ENCODE measurements at places on chromosomes 6 and 20.

GRCh38 chr6:129860908-129861665, at the start of gene TMEM244:
Gene TMEM244 (minus strand): TSS chr6:129861315. CDS start chr6:129861188, 127 bp downstream.
- peak; percentile 45 for DNase-seq

- DNase-seq, result no peak
Observed at GRCh38 chr6:38703949-38704590, 1.1 kb upstream of the GLO1 start.

GRCh38 chr6:126107475-126108166, 121.3 kb downstream of the TRMT11 start:
- no peak for DNase-seq

DNA sequence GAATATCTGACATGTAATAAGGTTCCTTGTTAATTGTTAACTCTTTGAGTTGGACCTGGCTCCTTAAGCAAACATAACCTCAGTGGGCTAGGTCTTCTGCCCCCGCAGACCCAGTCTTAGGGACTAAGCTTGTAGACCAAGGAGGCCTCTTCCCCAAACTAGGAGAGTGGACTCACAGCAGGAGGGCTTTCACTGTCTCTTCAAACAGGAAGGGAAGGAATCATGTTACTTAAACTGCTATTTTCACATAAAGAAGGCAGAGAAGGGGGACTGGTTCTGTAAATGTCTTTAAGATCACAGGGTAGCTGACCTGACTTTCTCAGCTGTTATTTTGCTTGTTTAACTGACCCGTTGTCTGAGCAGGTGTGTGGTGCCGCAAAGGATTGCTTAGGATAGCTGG, 34.9 kb upstream of the PRDM1 start:
- DNase-seq, result no peak

DNA sequence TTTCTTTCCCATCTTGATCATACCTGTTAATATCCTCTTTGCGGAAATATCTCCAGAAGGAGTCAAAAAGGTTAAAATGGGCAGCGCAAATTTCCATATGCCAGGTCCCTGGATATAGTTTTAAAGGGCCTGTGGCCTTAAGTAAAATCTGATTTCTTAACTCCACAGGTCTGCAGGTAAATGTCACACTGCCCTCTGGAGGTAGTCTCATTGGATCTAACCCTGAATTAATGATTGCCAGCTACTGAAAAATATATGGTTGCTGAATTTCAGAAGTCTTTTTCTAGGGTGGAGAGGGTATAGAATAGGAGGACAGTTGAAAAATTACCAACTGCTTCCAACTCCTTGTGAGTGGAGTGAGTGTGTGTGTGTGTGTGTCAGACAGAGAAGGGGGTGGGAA, 8.5 kb downstream of the MOXD1 start:
- no peak for DNase-seq

DNA sequence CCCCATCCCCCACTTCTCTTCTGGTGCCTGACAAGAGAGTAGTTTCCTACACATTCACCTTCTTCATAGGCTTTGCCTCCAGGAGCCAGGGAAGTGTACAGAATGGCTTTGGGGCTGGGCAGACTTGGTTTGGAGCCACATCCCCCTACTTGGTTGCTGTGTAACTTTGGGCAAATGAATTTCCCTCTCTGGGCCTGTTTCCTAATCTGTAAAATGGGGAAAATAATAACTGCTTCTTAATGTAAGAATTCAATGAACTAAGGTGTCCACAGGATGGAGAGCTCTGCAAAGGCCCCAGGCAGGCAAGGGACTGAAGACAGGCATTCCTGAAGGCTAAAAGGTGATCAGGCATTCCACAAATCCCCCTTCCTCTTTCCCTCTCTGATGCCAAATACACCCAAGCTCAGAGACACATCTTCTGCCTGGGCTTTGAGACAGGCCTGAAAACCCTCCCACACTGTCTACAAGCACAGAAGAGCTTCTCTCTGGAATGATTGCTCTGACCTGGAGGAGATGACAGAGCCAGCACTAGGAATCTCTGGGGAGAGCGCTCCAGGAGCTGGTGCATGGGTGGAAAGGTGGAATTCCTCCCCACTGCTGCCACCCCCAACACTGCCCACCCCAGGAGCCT, 6.9 kb upstream of the C20orf203 start:
- DNase-seq, result no peak

DNA sequence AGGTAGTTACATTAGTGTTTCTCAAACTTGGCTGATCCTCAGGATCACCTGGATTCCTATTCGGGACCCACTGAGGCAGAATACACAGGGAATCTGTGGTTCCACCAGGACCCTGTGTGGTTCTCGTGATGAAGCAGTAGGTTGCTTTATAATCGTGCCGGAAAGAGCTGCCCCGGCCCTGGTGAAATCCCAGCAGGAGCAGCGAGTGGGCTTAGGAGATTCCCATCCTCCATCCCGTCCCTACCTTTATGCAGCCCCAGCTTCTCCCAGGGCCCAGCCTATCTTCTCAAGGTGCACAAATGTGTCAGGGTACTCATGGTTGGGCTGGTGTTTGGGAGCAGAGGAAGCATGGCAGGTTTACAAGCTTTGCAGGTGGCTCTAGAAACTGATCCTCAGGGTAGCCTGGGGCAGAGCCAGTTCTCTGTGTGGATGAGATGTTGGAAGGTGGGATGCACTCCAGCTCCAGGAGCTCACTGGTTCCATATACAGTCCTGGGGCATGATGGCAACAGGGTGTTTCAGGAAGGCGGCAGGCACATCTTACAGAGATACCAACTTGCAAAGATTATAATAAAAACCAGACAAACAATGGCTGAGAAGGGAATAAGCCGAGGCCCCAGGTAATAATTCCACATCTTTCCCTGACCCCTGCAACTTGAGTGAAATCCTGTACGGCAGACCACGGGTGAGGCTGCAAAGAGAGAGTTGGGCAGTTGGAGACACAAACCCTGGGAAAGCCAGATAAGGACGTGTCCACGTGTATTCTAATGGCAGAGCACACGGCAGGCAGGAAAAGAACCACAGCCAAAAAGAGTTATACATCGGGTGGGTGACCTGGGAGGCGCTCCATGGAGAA, 5.9 kb downstream of the SLC22A1 start:
- no peak for DNase-seq

GRCh38 chr6:158808442-158808833, 10.7 kb downstream of the EZR start:
- no peak for DNase-seq

- DNase-seq, result no peak
Observed at GRCh38 chr6:29395331-29395730, at the start of gene OR12D2. Gene OR12D2 (plus strand): TSS chr6:29395631. CDS start chr6:29396700, 1,069 bp downstream.
